ENCODE measurements at places on chromosomes 2 and 18.
A peak's percentile ranks its signal among the peaks of the same experiment; 100 is the strongest.

DNA sequence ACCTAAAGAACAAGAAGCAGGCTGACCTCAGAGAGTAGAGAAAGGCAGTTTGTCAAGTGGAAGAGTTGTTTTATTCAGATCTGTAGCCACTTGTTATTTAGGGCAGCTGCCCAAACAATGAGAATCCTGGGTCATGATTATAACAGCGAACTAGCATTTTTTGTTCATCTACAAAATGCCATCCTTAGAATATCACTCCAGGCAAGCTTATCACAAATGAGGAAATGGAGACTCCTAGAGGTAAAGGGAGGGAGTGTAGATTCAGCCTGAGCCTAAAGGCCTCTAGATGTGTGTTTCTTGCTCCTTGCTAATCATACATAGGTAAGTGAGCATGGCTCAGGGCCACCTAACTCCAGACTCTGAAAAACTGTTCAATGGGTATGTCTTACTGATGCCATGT is 126.1 kb downstream of the HNMT start:
- no peak for DNase-seq

DNA sequence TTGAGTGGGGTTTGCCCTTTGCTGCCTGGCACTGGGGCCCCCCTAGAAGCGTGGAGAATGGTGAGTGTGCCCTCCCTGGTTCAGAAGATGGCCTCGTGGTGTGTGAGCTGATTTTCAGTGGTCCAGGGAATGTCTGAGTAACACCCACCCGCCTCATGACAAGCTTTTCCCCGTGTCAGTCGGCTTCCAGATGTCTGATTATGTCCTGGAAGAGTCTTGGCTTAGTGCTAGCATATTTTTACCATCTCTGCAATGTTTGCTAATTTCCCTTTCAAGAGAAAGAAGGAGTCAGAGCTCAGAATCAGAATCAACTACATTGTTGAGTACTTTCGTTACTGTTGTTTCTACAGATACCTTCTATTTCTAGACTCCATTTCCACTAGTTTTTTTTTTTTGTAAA is 214.7 kb downstream of the SEPTIN10 start:
- no peak for DNase-seq

DNA sequence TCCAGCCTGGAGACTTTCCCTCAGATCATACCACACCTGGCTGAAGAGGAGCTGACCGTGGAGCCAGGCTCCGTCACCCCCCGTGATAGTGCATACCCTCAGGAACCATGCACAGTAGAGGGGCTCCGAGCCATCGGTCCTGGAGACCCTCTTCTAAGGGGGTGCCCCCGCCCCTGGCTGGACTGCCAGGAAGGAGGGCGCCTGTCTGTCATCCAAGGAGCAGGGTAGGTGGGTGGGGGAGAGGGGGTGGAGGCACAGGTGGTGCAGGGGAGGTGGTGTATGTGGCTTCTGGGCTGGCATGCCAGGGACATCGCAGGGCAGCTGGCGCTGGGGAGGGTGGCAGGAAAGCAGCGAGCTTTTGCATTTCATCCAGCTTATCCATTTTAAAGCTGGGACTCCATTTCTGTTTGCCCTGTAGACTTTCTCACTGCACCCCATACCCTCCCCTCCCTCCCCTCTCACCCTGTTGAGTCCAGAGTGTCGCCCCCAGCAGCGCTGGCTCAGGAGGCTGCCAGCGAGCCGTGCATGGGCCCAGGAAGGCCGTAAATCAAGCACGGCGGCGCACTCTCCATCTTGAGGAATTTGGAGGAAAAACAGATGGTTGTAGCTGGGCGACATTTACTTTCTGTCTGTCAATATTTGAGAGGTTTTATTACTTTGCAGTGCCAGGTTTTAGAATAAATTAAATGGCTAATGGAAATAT is 56.2 kb upstream of the HS6ST1 start:
- no peak for DNase-seq

GRCh38 chr2:149167001-149167780 is 128.7 kb downstream of the LYPD6B start:
- DNase-seq, result peak; percentile 80

DNA sequence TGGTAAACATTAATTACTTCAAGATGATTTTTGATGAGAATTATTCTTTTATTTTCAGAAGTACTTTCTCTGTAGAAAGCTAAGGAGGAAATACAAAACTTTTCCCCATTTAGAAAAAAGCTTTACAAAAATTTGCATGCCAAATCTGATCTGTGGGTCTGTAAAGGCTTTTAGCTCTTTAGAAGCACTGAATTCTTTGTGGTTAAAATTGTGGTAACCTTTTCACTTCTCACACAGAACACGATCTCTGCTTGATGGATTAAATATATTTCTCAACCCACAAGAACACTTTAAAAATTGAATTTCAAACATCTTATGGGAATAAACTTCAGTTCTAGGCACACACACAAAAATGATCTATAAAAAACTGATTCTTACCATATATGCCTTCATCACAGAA is 63.7 kb downstream of the VIL1 start:
- DNase-seq, result no peak

DNA sequence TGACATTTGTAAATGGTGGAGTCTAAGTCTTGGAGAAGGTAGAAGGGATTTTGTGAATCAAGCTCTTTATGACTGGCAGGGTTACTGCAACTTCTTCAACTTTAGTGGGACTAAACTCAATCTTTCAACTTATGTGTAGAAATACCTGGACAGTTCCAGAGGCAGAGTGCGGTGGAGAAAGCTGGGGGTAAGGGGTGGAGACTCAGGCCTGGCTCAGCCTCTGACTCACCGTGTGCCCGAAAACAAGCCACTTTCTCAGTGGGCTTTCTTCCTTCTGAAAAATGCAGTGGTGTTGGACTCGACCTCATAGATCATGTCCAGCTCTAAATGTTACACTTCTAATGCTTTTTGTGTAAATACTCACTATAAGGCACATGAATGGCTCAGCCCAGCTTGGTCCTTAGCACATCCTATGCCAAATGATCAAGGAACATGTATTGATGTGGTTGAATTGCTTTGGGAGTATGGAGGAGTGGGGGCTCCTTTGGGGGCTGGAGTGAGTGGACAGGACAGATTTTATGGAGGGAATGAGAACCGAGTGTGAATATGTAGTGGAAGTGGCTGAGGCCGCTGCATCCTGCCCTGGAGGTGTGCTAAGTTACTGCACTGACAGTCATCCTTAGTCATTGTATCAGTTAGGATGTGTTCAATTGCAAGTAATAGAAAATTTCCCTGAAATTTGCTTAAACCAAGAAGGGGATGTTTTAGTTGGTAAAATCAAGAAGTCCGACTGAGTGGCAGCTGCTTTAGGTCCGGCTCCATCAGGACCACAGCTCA is 32.2 kb upstream of the IGFBP5 start:
- DNase-seq, result no peak

DNA sequence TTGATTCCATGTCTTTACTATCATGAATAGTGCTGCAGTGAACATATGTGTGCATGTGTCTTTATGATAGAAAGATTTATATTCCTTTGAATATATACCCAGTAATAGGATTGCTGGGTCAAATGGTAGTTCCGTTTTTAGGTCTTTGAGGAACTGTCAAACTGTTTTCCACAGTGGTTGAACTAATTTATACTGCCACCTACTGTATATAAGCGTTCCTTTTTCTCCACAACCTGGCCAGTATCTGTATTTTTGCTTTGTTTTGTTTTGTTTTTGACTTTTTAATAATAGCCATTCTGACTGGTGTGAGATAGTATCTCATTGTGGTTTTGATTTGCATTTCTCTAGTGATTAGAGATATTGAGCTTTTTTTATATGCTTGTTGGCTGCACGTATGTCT is 641.6 kb downstream of the SUCLG1 start:
- DNase-seq, result no peak

DNA sequence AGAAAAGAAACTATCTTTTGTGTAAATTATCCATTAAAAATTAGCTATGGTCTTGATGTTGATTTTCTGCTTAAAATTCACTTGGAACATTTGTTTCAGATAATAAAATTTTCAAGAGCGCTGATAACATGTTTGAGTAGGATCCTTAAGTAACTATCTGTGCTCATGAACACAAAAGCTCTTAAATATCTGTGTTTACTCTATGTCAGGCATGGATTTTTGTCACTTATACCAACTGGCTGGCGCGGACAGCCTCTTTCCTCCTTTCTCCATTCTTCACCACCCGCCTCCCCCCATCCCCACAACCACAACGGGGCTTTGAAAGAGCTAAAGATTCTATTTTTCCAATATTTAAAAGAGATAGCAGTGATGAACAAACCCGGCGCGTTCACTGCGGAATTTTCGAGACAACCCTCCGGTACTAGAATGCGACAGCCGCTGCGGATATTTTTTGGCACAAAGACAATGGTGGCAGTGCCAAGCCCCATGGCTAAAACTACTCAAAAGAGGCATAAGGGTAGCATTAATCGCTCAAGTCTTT is 181.5 kb downstream of the TCF4 start:
- DNase-seq, result no peak

DNA sequence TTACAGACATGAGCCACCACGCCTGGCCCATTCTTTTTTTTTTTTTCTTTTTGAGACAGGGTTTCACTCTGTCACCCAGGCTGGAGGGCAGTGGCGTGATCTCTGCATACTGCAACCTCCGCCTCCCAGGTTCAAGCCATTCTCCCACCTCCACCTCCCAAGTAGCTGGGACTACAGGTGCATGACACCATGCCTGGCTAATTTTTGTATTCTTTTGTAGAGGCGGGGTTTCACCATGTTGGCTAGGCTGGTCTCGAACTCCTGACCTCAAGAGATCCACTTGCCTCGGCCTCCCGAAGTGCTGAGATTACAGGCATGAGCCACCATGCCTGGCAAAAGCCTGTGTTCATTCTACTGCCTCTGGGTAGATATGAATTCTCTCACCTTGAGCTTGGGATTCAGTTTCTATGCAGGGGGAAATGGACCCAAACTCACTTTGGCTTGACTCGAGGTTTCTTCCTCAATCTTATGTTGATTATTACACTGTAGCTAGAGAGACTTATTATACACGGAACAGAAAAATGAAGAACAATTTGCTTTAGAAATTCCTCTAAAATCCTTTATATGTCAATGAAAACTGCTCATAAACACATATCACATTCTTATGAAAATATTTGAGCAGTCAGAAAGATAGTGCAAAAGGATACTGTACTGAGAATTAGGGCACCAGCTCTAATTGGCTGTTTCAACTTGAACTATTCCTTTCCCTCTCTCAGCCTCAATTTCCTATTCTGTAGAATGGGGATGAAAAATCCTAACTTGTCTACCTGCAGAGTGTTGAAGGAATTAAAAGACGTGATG is 252.3 kb downstream of the MYCN start:
- no peak for DNase-seq

- DNase-seq, result no peak
Measured at GRCh38 chr2:120367649-120368048, 21.7 kb downstream of the INHBB start.

- DNase-seq, result no peak
Measured at GRCh38 chr2:158912765-158913164, 55.7 kb upstream of the TANC1 start.

DNA sequence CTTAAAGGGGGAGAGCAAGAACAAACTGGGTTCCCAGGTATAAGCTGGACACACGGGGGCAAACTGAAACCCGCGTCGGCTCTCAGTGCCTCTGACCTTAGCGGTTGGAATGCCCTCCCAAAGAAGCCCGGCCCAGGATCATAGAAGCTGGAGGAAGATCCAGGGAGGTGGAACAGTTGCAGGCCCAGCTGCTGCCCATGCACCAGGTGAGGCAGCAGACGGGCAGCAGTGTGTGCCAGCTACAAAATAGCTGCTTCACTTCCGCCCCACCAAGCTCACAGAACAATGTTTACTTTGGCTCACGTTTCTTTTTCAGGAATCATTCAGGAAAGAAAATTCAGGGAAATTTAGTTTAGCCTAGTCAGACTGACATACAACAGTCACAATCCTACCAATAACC is 3.9 kb upstream of the ERMN start:
- DNase-seq, result no peak

GRCh38 chr18:7607540-7608173 is 40.5 kb downstream of the PTPRM start:
- DNase-seq, result no peak

DNA sequence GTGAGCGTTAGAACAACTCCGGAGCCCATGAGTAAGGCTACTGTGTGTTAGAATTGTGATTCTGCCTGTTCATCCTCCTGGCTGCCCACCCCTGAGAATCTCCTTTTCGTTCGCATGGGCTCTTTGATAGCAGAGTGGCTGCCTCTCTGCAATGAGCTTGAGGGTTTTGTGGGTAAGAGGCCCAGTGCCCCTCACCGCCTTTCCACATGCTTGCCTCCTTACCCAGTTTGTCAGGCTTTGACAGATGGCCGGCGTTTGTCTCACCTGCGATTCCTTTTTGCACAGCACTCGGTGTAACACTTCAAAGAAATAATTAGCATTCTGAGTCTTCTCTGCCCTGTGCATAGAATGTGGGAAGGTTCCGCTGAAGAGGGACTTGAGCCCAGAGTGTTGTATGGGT is 138.0 kb downstream of the RHBDD1 start:
- peak; percentile 77 for DNase-seq

DNA sequence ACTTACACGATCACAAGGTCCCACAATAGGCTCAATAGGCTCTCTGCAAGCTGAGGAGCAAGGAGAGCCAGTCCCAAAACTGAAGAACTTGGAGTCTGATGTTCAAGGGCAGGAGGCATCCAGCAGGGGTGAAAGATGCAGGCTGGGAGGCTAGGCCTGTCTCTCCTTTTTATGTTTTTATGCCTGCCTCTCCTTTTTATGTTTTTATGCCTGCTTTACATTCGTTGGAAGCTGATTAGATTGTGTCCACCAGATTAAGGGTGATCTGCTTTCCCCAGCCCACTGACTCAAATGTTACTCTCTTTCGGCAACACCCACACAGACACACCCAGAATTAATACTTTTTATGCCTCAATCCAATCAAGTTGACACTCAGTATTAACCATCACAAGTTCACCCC is 9.9 kb upstream of the GYPC start:
- no peak for DNase-seq

GRCh38 chr2:74155830-74156229 is 8.1 kb upstream of the BOLA3 start:
- DNase-seq, result no peak

DNA sequence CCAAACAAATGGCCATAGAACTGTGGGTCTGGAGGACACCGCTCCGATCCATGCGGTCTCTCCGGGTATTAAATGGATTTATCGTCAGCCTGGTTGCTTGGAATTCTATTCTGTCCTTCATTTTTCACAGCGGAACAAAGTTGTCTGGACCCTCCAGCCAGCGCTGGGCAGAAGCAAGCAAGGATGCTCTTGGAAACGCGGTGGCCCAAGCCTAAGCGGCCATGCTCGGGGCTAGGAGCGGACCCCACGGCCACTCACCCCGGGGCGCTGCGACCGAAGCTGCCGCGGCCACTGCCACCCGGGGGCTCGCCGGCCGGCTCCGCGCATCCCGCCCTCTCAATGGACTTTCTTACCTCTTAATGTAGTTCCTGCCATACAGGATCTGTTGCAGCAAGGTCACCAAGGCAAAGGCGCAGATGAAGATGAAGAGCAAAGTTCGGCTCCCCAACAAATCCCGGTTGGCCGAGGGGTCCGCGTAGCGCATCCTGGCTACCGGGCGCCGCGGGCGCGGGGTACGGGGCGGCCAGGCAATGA is 761 bp downstream of the ST8SIA5 start:
- no peak for DNase-seq

- no peak for DNase-seq
Measured at GRCh38 chr2:10584843-10585475, 104.8 kb downstream of the NOL10 start.

Measured in DND-41 (cell line).